IgD-negative memory B cell (primary cell): ENCODE measurements at places on chromosomes 16 and 17. TPM values are rescaled to one million over a fixed set of nuclear protein-coding genes. Genes with fewer than 3 reads are reported as not detected.

Gene SERPINF2
- polyA plus RNA-seq = 1.2 TPM

Gene MAP2K3
- polyA plus RNA-seq = 131 TPM

Gene SLC13A2
- not detected for polyA plus RNA-seq

Gene SRL
- not detected for polyA plus RNA-seq

Gene CDRT4
- polyA plus RNA-seq = 0.50 TPM

Gene COPS3
- polyA plus RNA-seq = 87.0 TPM
